ENCODE measurements at places on chromosomes 7 and 10.

DNA sequence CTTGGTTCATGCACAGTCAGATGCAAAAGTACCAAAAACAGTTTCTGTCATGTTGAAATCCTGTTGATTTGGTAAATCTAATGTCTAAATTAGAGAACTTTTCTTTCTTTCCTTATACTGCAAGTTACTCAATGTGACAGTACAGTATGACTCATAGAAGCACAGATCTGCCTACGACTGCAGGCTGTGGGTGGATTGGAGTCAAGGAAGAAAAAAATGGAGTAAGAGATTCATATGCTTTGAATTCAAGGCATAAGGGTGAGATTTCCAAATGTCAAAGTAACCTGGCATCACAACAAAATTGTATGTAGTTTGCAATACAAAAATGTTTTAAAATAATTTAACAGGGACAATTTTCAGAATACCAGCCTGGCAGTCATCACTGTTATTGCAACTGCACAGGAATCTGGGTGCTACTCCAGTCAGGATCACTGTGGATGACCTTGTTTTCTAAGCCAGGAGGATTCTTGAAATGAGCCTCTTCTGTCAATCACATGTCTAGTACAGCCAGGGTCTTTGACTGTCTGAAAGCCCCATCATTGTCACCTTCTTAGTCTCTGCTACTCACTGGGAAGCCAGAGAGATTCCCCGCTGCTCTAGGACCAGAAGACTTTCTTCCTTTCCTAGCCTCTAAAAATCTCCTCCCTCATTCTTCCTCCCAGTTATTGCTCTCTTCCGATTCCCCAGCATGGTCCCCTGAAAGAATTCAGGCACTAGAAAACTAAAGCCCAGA, 83.6 kb downstream of the CD36 start:
- no peak overlapping the region for H3K4me3 ChIP-seq
- H3K27me3 ChIP-seq: no peaks in the 10 kb centered on the region
- no peak for DNase-seq
- H3K27ac ChIP-seq: no peak overlapping the region
- peaks cover 1% of the 10 kb centered on the region for H3K4me1 ChIP-seq

DNA sequence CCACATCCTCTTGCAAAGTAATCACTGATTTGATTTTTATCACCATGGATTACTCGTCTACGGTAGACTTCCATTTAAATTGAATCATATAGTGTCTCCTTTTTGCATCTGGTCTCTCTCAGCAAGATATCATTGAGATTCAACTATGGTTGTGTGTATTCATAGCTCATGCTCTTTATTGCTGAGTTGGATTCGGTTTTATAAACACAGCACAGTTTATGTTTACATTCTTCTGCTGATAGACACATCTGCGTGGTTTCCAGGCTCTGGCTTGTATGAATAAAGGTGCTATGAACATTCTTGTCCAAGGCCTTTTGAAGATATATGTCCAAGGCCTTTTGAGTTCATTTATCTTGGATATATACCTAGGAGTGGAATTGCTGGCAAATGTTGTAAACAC, 356.5 kb upstream of the CELF2 start:
- no peak overlapping the region for H3K4me3 ChIP-seq
- H3K4me1 ChIP-seq: no peaks in the 10 kb centered on the region

GRCh38 chr10:28503114-28503513, 29.8 kb upstream of the WAC start:
- H3K36me3 ChIP-seq: no peaks in the 10 kb centered on the region
- no peaks in the 10 kb centered on the region for H3K27me3 ChIP-seq
- H3K4me3 ChIP-seq: no peak overlapping the region
- no peak for DNase-seq
- no peaks in the 10 kb centered on the region for H3K4me1 ChIP-seq

GRCh38 chr7:130669085-130669700, 645 bp upstream of the COPG2 start:
- no peak overlapping the region for H3K27ac ChIP-seq
- DNase-seq: no peak
- 0 out of 2 replicates have a peak, but pooled peaks cover 2% of the 10 kb centered on the region for H3K4me1 ChIP-seq
- H3K4me3 ChIP-seq: peak overlapping the region; percentile 94
- no peaks in the 10 kb centered on the region for H3K36me3 ChIP-seq

- no peak for DNase-seq
- H3K4me3 ChIP-seq: no peak overlapping the region
Measured at GRCh38 chr10:718143-718700, 28.8 kb upstream of the DIP2C start.

- no peaks in the 10 kb centered on the region for H3K4me1 ChIP-seq
- H3K27ac ChIP-seq: no peak overlapping the region
- H3K36me3 ChIP-seq: no peaks in the 10 kb centered on the region
- no peaks in the 10 kb centered on the region for H3K27me3 ChIP-seq
- no peak overlapping the region for H3K4me3 ChIP-seq
Measured at GRCh38 chr10:58781873-58782488, 269.3 kb downstream of the BICC1 start.

GRCh38 chr7:77246026-77246640, 46.5 kb upstream of the FGL2 start:
- no peaks in the 10 kb centered on the region for H3K27me3 ChIP-seq
- H3K4me1 ChIP-seq: peaks cover 3% of the 10 kb centered on the region
- DNase-seq: no peak
- H3K27ac ChIP-seq: no peak overlapping the region

DNA sequence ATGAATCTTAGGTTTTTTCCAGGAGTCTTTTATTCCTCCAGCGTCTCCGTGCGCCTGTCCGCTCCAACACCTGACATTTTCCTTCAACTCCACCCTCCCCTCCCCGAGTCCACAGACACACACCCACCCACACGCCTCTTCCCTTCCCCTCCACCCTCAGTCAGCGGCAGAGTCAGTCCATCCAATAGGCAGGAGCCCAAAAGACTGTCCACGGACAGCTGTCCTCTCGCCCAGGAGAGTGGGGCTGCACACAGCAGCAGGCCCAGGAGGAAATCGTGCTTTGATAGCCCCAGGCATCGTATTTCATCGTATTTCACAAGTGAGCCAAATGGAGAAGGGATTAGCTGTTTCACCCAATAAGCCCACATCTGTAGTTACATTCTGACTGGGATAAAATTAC, 285.1 kb downstream of the ZEB1 start:
- DNase-seq: no peak
- H3K36me3 ChIP-seq: no peaks in the 10 kb centered on the region
- no peak overlapping the region for H3K27ac ChIP-seq
- H3K4me1 ChIP-seq: peaks cover 4% of the 10 kb centered on the region
- H3K4me3 ChIP-seq: no peak overlapping the region

DNA sequence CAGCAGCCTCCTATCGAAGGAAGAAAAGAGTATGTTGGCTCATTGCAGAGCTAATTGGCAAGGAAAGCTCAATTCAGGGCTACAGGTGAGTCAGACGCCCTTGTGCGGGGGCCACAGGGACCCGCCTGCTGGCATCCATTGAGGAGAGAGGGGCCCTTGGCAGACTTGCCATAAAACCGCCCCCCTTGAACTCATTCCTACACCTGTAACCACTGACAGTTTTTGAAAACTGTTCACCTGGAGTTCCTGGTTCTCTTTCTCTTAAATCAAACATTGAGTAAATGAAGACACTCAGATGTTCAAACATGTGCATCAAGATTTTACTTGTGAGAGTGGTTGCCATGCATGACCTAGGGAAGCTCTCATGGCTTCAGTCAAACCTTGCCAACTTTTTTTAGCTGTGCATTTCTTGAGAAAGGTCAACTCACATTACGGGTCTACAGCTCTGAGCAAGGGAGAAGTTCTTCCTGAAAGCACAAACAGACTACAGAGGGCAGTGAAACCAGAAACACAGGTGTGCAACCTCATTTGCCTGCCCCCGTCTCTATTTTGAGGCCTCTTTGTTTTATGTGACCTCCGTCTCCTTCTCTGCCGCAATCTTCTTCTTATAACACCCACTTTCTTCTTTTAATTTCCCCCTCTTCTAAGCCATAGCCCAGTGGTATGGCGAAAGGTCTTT, 87.8 kb downstream of the TBXAS1 start:
- H3K27me3 ChIP-seq: no peaks in the 10 kb centered on the region
- no peaks in the 10 kb centered on the region for H3K36me3 ChIP-seq
- no peak overlapping the region for H3K27ac ChIP-seq
- no peak for DNase-seq

DNA sequence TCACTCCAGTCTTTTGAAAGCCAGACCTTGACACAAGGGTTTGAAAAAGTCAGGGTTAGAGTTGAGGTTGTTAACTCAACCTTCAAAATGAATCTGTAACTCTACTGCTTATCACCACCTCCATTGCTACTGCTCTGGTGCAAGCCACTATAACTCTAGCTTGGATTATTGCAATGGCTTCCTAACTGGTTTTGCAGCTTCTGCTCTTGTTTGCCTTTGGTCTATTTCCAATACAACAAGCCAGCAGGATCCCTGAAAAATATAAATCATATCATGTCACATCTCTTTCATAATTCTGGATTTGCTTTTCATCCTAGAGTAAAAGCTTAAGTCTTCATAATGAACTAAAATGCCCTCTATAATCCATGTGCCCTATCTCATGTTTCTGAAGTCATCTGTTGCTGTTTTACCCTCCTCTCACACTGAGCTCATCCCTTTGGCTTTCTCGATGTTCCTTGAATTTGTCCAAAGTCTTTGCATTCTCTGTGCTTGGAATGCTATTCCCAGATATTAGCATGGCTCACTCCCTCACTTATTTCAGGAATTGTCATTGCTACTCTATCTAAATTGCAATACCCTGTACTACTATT, 10.9 kb downstream of the TAS2R60 start:
- DNase-seq: no peak
- no peaks in the 10 kb centered on the region for H3K4me1 ChIP-seq
- H3K36me3 ChIP-seq: no peaks in the 10 kb centered on the region
- H3K4me3 ChIP-seq: no peak overlapping the region
- H3K27me3 ChIP-seq: no peaks in the 10 kb centered on the region

DNA sequence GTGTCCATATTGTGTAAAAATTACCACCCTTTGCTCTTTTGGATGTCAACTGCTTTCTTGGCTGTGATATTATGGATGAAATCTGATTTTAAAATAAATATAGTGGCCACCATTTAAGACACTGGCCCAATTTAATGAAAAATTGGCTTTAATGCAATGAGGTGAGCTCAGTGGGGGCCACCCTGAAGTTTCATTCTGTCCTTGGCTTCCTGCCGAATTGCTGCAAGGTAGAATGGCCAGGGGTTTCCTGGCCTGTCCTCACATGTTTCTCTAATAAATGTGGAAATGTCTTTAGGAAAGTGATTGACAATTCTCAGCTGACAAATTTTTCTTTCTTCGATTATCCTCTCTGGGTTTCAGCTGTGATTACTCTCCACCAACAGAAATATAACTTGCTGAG, 36.0 kb downstream of the DYNC1I1 start:
- H3K4me3 ChIP-seq: no peak overlapping the region
- no peak overlapping the region for H3K27ac ChIP-seq
- no peaks in the 10 kb centered on the region for H3K27me3 ChIP-seq
- no peaks in the 10 kb centered on the region for H3K4me1 ChIP-seq

DNA sequence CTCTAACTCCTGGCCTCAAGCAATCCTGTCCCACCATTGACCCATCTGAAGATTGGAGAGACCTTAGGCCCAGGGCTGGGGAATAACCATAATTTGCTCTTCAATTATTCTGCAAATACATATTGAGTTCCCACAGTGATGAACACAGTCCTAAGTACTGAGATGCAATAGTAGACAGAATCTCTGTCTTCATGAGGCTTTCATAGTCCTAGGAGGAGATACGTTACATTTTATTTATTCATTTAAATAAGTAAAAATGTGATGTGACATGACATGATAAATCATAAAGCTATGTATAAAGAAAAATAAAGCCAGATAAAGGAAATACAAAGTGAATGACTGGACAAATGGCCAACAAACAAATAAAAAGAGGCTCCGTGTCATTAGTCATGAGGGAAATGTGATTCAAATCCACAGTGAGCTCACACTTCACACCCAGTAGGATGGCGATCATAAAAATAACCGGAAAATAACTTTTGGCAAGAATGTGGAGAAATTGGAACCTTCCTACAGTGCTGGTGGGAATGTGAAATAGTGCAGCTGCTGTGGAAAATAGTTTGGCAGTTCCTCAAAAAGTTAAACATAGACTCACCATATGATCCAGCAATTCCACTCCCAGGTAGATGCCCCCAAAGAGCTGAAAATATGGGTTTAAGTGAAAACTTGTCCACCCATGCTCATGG, 52.1 kb upstream of the JCAD start:
- DNase-seq: no peak
- H3K27ac ChIP-seq: no peak overlapping the region
- no peaks in the 10 kb centered on the region for H3K36me3 ChIP-seq
- H3K4me1 ChIP-seq: no peaks in the 10 kb centered on the region
- H3K4me3 ChIP-seq: no peak overlapping the region

DNA sequence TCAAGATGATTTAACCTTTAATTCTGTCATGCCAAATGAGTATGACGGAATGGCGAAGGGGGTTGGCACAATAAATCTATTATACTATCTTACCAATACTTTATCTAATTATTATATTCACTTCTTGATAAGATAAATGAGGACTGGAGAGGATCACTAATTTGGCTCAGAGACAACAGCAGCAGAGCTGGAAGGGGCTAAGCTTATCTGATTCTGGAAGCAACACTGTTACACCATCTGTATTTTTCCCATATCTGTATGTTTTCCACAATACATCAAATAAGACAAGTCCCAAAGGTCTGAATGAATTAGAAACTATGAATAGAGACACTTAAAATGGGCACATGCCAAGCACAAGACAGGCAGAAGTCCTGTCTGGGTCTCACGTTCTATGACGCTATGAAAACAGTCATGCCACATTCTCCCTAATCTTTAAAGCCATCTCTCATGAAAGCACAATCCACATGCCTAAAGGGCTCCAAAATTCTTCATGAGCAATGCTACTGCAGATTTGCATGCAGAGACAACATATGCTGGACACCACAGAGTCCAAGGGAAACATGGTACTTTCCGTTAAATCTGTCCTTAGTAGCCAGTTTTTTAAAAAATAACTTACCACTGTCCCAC, 88.3 kb downstream of the SLC25A13 start:
- no peaks in the 10 kb centered on the region for H3K4me1 ChIP-seq
- H3K27me3 ChIP-seq: no peaks in the 10 kb centered on the region
- H3K36me3 ChIP-seq: no peaks in the 10 kb centered on the region

DNA sequence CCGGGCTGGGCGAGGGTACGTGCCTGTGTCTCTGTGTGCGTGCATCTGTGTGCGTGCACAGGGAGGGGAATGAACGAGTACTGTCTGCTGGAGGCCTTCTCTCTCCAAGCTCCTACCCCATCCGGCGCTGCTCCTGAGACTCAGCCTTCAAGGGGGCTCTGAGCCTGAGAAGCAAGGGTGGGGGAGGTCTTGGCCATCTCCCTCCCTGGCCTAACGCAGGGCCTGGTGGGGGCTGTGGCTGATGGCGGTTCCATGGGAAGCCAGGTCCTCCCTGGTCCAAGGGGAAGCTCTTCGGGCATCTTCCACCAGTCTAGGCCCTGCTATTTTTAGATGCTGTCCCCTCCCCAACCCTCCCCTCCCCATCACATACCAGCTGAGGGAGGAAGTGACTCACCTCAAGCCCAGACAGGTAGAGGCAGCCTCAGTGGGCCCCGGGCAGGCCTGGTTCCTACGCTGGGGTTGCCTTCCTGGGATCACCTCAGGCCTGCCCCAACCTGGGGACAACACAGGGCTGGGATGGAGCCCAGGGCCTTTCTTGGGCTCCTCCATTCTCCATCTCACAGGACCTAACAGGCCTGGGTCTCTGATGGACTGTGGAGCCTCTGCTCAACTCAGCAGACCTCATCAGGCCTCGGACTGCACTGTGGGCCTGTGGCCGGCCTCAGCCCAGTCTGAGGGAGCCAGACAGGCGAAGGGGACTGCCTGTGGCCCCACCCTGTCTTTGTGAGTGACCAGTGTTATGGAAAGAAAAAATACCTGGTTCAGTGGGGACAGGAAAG, 32.2 kb downstream of the DNAJB12 start:
- H3K36me3 ChIP-seq: no peaks in the 10 kb centered on the region
- no peak for DNase-seq
- H3K4me3 ChIP-seq: no peak overlapping the region
- peaks cover 5% of the 10 kb centered on the region for H3K4me1 ChIP-seq
- H3K27me3 ChIP-seq: no peaks in the 10 kb centered on the region
- no peak overlapping the region for H3K27ac ChIP-seq
